AG20443 (cell line): ENCODE measurements at places on chromosomes 1 and 21.

DNA sequence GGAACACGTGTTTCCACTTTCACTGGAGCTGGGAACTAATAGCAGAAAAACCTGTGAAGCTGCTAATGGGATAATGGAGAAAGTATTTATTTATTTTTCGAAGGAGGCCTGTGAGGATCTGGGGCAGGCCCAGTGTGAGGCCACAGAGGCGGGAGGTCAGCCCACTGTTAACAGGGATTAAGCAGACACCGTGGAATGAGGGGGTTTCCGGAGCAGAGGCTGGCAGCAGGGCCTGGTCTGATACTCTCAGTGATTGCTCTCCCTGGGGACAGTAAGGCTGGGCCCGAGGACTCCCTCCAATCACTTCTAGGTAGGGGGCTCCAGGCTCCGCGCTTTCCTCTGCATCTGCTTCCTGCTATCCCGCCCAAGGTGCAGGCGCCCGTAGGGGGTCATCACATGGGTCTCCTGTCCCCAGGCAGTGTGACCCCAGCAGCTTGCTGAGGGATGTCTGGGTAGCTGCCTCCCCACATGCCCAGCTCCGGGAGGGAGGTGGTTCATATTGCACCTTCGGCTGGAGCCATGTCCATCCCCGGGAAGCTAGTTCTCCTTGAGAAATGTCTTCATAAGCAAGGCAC, 28.8 kb upstream of the CDCA8 start:
- no peak for DNase-seq

- no peak for DNase-seq
These were observed 645.6 kb downstream of the RWDD3 start for GRCh38 chr1:95879498-95880050.

GRCh38 chr1:50603274-50604271, 180.3 kb upstream of the DMRTA2 start:
- peak; percentile 38 for DNase-seq

- no peak for DNase-seq
These were observed 6.8 kb upstream of the SLAMF1 start for GRCh38 chr1:160653620-160654016.

- no peak for DNase-seq
These were observed 330.5 kb upstream of the ADGRL2 start for GRCh38 chr1:81470275-81470674.

GRCh38 chr21:31901315-31901714, 28.5 kb downstream of the HUNK start:
- DNase-seq: no peak

DNA sequence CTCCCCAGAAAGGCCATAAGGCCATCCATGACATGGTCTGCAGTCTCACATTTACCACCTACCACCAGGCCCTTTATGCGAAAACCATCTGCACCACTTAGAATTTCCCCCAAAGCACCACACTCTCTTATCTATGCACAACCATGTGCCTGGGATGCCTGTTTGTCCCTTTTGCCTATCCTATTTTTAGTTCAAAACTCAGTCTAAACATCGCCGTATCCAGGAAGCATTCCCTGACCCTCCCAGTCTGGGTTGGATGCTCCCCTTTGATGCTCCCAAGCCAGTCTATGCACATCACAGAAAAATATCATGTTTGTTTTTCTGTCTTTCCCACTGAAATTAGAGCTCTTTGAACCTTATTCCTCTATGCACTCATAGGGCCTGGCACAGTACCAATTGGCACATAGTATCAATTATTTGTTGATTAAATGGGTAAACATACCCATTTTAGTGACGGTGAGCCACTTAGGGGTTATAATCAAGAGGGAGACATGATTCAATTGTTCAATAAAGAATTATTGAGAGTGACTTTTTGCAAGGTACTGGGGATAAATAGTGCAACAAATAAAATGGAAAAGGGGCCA, 6.7 kb downstream of the MPL start:
- no peak for DNase-seq

DNA sequence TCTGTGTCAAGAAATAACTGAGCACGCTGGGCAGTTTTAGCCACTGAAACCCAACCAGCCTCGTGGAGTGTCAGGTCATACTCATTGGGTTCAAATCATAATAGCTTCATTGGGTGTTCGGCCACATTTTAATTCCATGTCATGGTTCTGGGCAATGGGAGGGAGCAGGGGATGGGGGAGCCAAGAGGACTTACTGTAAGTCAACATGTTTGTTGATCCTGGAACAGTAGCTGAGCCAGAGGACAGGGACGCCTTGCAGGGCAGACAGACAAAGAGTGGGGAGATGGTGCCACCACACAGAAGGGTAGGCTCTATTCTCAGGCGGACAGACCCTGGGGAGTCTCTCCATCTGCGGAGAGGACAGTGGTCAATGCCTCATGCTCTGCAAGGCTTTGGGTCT, 161.1 kb downstream of the ZBTB18 start:
- DNase-seq: no peak

GRCh38 chr1:227911376-227911775, 36.4 kb downstream of the WNT9A start:
- DNase-seq: no peak

DNA sequence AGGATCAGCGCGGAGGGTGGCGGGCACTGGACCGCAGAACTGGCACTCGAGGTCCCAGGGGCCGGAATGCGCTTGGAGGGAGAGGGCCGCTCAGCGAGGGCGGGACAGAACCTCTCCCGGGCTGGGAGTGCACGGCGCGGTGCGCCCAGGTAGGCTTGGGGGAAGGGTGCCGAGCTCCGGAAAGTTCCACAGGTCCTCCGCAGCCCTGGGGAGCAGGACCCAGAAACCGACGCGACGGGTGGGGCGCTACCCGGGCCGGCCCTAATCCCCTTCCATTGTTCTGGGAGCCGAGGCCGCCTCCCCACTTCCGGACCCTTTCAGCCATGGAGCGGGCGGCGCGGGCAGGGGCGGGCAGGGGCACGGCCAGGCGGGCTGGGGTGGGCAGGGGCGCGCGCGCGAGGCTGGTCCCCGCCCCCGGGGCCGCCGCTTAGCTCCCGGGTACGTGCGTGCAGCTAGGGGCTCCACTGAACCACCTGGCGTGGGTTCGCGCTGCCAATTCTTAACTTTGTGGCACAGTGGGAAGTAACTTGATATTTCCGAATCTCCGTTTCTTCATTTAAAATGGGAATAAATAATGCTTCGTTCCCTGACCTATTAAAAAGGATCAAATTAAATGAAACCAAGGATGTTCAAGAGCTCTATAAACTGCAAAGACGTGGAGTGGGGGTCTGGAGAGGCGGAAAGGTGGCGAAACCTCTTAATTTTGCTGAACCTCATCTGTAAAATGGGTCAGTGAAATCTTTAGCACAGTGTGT, 20.7 kb downstream of the LGR6 start:
- no peak for DNase-seq

DNA sequence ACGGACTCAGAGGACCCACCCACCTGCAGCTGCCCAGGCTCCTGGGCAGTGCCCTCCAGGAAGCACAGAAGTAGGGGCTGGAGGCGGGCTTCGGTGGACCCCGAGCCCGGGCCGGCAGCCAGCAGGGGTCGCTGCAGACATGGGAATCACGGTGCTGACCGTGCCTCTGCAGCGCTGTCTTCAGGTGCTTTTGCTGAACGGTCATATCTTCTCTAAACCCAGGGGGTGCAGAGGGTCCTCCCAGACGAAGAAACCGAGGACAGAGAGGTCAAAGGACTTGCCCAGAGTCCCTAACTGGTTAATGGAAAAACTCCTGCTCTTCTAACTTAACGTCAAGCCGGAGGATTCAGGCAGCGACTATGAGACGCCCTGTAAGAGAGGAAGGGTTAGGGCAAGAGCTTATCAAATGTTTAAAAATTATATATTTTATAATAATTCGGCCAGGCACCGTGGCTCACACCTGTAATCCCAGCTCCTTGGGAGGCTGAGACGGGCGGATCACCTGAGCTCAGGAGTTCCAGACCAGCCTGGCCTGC, 21.5 kb upstream of the LEFTY2 start:
- peak; percentile 54 for DNase-seq

GRCh38 chr21:33332143-33332542, 7.4 kb downstream of the IFNAR1 start:
- no peak for DNase-seq

- peak; percentile 94 for DNase-seq
These were observed at the start of gene RHBDL2 for GRCh38 chr1:38941527-38942019. TSS of gene RHBDL2 (minus strand) at chr1:38941830. CDS start at chr1:38919212, 22,618 bp downstream.

DNA sequence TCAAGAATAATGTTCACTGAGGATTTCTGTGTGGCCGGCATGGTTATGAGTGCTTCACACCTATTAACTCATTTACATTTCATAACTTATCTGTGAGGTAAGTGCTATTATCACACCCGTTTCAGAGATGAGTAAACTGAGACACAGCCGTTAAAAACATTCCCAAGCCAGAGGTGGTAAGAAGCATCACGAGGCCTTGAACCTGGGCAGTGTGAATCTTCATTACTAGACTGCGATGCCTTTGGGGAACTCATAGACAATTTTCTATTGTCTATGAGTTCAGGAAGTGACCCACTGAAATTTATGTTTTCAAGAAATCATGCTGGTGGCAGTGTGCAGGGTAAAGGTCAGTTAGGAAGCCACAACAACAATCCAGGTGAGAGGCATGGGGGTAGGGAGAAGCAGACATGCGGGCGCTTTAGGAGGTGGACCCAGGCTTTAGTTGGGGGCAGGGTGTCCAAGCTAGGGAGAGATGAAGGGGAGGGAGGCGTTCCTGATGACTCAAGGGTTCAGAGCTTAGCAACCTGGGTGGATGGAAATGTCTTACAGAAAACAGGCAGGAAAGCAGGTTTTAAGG, 14.5 kb downstream of the GNG12 start:
- no peak for DNase-seq

DNA sequence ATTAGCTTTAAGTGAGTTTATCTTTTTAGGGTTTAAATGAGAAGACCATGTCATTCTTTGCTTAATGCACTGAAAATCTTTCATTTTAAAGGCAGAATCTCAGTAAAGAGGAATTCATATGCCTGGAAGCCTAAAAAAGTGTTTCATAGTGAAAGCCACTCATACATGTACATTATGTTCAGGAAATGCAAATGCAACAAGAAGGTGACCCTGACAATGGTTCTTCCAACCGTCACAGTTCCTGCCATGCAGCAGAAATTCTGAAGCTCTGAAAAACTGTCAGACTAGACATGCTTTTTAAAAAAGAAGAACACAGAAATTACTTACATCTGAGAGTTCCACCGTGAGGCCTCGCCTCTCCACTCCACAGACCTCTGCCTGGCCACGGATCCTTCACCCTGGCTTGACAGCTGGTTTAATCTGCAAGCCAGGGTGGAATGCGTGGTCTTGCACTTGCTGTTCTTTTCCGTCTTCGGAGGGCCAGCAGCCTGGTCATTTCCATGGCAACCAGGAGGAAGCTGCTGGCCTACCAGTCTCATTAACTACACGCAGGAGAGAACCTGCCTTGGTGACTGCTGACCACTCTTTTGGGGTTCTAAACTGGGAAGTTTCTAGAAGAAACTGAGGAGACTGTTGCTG, 41.8 kb upstream of the PAXBP1 start:
- no peak for DNase-seq

DNA sequence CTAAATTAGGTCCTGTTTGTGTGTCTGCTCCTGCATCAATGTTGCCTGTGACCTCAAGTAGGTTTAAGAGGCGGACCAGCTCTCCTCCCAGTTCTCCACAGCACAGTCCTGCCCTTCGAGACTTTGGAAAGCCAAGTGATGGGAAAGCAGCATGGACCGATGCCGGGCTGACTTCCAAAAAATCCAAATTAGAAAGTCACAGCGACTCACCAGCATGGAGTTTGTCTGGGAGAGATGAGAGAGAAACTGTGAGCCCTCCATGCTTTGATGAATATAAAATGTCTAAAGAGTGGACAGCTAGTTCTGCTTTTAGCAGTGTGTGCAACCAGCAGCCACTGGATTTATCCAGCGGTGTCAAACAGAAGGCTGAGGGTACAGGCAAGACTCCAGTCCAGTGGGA, 79.9 kb downstream of the PRDM2 start:
- peak; percentile 46 for DNase-seq

DNA sequence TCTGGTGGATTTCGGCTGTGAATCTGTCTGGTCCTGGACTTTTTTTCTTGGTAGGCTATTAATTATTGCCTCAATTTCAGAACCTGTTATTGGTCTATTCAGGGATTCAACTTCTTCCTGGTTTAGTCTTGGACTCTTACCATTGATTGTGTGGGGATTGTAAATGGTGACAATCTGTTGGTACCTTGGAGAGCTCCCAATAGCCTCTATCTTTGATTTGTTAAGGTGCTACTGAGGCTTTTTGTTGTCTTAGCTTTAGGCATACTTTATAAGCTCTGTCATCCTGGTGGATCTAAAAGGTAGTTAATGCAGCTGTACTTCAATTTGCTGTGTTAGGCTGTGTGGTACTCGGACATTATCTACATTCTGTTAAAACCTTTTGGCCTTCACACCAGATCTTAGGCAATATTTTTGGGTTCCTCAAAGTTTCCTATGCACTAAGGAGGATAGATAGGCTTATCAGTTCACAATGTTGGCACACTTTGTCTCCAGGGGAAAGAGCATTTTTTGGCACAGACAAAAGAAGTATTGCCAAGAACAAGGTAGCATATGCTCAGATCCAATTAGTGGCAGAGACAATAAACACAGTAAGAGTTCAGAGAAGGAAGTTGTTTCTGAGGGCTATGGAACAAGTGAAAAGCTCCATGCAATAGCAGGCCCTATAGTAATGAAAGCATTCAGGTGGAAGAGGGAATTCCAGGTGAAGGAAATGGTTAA, 230.4 kb downstream of the PDE4B start:
- DNase-seq: no peak

- no peak for DNase-seq
These were observed 15.9 kb upstream of the EPB41 start for GRCh38 chr1:28898405-28898881.

DNA sequence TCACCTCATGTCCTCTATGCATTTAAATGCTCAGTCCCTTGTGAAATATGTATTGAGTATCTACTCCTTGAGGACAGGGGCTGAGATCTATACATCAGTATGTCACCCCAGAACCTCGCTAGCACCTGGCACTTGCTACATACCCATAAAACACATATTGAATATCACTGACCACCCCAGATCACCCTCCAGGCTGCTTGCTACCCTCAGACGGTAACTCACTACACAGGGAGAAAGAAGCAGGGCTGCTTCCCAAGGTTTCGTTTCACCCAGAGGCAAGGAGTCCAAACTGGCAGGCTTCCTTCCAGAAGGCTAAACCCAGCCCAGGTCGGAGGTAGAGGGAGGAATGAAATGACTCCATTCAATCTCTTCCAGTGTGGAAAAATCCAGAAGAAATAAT, 8.5 kb downstream of the INKA2 start:
- DNase-seq: no peak

DNA sequence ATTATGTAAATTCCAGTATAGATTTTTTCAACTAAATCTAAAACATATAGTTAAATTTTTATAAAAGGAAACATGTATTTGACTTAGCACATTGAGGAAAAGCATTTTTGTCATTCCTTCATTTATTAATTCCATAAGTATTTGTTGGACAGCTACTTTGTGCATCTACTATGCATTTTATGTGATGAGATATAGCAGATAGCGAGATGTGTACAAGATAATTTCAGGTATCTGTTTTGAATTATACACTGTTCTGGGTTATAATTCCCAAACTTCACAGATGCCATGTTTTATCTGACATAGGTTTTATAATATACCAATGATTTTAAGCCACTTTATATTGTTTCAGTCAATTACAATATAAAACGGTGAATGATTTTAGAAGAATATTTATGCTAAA, 398.7 kb downstream of the USH2A start:
- no peak for DNase-seq
